ENCODE measurements at places on chromosomes 4 and X.

GRCh38 chrX:69253821-69254220 lies 88.6 kb upstream of the PJA1 start:
- no peak for DNase-seq

DNA sequence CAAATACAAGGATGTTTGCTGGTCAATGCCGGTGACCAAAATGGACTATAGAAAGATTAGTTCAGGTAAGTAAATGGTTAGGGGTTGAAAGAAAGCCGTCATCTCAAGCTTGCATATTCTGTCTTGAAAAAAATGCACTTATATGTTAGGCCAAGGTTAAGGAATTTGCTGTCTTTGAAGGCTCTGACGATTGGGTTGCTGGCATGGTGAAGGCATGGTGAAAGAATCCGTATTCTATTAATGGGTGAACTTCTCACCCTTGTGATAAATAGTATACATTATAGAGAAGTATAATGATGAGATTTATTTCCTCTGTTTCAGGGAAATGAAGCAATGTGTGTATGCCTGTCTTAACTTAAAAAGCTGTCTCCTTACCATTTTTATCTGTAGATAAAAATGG lies 132.6 kb downstream of the ADGRL3 start:
- no peak for DNase-seq

DNA sequence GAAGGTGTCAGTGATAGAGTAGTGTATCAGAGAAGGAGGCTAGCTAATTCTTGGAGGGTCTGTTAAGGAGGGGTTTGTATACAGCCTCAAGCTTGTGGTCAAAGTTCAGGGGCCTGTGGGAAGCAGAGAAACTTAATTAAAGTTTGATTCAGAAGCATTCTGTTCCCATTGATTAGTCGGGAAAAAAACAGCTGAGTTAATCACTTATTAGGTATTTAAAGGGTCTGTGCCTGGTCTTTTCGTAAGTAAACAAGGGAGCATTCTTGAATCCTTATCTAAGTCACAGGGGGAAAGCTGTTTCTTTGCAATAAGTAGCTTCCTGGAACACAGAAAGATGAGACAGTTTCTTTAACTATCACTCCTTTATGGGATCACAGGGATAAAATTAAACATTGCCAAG lies 492.1 kb downstream of the PCDH10 start:
- no peak for DNase-seq

- DNase-seq: no peak
These were observed 556.6 kb upstream of the DIPK2B start for GRCh38 chrX:45757272-45757671.

GRCh38 chrX:26889574-26889973 lies 573.6 kb downstream of the PPP4R3C start:
- DNase-seq: no peak

GRCh38 chr4:152187693-152188092 lies 348.2 kb downstream of the FBXW7 start:
- no peak for DNase-seq

GRCh38 chrX:68931345-68931744 lies 102.5 kb downstream of the EFNB1 start:
- no peak for DNase-seq

DNA sequence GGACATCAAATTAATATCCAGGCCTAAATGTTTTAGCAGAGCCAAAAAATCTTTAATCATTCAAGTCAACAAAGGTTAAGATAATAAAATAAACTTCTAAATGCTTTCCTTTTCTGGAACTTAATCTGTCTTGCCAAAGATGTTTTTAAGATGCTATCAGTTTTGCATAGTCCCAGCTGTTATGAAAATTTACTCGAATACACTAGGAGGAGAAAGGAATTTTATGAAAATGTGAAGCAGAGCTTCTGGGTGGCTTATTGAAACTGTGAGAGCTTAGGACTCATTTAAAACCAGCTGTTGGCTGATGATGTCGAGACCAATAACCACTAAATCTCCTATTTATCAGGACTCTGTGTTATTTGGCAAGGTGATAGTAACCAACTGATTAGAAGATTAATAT lies 202.2 kb upstream of the ETNPPL start:
- no peak for DNase-seq

All from vagina (tissue), 2 donors.